ENCODE measurements at places on chromosomes 5 and 9.

DNA sequence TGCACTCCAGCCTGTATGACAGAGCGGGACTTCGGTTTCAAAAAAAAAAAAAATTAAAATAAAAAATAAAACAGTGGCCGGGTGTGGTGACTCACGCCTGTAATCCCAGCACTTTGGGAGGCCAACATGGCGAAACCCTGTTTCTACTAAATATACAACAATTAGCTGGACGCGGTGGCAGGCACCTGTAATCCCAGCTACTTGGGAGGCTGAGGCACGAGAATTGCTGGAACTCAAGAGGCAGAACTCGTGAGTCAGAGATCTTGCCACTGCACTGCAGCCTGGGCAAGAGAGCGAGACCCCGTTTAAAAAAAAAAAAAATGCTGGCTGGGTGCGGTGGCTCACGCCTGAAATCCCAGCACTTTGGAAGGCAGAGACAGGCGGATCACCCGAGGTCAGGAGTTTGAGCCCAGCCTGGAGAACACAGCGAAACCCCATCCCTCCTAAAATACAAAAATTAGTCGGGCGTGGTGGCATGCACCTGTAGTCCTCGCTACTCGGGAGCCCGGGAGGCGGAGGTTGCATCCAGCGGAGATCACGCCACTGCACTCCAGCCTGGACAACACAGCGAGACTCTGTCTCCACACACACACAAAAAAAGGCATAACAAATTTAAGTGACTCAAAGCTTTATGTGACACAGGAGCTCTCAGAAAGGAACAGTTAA lies 1.5 kb upstream of the NPM1 start:
- no peak for DNase-seq

DNA sequence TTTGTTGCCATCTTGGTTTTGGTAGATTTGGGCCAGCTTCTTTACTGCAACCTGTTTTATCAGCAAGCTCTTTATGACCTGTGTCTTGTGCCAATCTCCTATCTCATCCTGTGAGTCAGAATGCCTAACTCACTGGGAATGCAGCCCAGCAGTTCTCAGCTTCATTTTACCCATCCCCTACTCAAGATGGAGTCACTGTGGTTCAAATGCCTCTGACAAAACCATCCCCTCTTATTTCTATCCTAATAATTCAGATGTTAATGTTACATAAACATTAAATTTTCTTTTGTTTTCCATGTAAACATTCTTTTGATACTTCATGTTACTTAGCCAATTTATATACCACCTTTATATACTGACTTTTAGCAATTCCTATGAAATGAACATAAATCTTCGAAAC lies 746.3 kb downstream of the CDH18 start:
- DNase-seq, result no peak

DNA sequence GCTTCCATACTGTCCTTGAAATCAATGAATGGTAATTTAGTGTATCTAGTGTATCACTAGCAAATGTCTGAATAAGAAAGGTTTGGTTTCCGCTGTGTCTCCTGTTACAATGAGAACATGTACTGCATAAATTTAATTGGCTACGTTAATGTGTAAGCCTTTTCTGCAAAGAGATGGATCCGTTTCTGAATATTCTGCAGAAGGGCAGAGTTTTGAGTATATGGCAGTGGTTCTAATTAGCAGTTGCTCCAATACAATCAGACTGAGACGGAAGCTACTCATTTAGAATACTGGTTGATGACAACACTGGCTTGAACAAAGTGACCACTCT lies 555 bp upstream of the PCDHGC4 start:
- DNase-seq, result no peak

- no peak for DNase-seq
Measured at GRCh38 chr5:7878381-7878873, 9.5 kb downstream of the MTRR start.

DNA sequence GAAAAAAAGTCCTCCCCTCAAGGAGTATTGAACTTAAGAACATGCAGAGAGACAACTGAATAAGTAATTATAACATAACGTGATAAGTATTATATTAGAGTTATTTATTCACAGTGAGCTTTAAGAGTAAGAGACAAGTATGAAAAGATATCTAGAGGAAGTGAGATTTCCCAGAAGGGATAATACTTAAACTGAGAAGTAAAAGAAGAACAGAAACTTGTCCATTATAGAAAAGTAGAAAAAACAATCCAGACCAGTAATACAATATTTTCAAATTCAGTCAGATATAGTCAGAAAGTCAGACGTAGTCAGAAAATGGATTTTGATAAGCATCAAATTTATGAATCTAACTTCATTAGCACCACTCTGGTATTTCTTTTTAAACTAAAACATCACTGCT lies 613.0 kb upstream of the CCNG1 start:
- DNase-seq, result no peak

GRCh38 chr5:52804387-52804791 lies 16.7 kb downstream of the ITGA1 start:
- DNase-seq, result no peak

DNA sequence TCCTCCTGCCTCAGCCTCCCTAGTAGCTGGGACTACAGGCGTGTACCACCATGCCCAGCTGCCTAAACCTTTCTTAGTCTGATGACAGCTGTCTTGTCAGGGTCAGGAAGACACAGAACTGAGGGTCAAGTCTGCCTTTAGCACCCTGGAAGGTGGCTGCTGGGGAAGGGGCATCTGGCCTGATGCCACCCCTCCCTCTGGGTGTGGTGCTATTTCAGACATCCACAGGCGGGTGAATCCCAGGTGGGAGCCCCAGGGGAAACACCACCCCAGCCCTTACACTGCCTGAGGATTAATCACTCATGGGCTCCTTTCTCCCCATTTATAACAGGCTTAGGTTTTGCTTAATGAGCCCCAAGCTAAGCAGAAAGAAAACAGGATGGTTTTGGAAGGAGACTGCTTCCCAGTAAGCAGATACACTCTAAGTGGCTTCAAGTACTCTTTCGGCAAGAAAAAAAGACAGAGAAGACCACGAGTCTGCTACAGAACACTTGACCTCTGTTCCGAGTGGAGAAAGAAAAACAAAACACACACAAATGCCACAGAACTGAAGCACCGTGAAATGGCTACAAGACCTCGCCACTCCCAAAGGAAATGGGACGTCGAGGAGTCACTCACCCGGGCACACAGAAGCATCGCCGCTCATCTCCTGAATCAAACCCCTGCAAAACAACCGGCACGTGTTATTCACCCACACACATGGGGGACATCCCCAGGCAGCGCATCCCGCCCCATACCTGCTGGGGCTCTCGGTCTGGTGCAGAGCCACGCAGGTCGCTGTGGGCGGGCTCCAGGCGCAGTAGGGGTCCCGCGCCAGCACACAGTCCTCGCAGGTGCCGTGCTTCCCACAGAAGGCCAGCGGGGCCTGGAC lies 62.4 kb downstream of the SECISBP2 start:
- DNase-seq, result no peak

GRCh38 chr9:3980771-3981170 lies 319.1 kb downstream of the GLIS3 start:
- no peak for DNase-seq

- DNase-seq, result no peak
Measured at GRCh38 chr5:150082889-150083288, 3.5 kb downstream of the CSF1R start.

DNA sequence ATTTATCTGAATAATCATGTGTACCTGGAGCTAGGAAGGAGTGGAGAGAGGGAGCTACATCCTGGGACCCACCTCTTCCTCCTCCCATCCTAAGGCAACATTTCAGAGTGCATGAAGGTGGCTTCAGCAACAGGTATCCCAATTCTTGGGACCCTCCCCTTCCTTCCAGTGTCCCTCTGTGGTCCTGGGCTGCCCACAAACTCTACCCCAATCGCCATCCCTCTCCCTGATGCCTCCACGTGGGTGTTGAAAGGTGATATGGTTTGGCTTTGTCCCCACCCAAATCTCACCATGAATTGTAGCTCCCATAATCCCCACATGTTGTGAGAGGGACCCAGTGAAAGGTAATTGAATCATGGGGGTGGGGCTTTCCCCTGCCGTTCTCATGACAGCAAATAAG lies 121.4 kb downstream of the MED10 start:
- no peak for DNase-seq

DNA sequence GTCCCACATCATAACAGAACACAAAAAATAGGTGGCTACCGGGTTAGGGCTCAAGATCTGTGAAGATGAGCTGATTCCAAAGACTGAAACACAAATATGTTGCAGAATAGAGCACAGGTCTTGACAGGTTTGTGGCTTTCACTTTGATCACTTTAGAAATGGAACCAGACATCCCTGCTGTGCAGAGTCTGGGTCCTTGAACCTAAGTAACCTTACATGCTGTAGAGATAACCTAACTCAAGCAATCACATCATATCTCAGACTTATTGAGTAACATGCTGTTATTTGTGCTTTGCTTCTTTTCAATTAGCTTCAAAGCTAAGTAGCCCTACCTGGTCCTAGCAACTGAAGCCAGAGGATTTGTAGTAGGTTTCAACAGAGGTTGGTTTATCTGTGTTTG lies 24.3 kb downstream of the FBXW2 start:
- no peak for DNase-seq

DNA sequence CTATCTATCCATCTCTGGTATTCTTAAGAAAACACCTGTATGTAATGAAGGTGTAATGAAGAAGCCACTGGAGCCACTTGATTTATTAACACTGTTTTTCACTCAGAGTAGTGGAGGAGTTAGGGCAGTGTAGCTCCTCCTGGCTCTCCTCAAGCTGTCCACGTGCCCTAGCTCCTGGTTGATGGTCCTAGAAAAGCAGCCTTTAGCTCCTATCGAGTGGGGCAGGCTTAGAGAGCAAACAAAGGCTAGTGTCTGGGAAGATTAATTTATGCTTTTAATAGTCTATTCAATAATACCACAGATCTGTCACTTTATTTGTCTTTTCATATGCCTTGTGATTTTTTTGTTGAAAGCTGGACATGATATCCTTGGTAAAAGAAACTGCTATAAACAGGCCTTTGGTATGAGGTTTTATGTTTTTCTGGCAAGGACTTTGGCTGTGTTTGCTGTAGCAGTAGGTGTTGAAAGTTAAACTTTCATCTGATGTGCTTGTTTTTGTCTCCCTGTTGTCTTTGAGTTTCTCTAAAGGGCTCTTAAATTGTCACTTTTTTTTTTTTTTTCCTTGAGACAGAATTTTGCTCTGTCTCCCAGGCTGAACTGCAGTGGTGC lies 141.1 kb downstream of the GCNT1 start:
- no peak for DNase-seq

DNA sequence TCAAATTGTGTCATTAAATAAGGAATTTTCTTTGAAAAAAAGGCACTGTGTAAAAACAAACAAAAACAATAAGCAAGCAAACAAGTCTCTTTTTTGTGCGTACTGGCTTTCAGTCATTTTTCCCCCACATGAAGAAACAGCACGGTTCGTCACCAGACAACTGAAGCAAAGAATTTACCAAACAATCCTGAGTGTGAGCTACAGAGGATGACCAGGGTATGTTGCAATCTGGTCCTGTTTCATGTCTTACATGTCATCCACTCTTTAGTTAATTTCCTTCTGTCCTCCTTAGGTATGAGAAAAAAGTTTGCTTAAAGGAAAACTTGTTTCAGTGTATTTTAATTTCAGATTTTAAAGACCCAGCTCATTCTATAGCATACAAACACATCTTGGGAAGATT lies 1080.7 kb upstream of the NUDT12 start:
- no peak for DNase-seq

- no peak for DNase-seq
Measured at GRCh38 chr5:75457161-75457560, 54.3 kb downstream of the CERT1 start.

DNA sequence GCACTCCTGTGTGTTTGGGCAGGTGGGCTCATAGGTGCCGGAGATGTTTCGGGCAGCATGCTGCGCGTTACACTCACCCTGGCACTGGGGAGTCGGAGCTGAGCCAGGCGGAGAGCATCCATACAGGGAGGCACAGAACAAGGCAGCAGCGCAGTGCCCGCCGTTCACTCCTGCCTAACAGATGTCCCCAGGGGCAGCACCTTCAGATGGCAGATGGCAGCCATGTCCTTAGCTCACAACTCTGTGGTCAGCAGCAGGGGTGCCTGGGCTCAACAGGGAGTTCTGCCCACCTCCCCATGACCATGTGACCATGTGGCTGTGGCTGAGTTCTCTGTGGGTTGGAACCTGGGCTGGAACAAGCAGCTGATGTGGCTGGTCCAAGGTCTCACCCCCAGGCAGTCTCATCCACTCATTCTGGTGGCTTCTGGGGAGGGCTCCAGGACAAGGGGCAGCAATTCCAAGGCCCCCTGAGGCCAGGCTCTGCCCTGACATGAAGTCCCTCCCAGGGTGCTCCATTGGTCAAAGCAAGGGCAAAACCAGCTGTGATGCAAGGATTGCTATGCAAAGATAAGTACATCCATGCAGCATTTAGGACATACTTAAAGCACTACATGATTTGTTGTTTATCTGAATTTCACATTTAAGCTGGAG lies 64.2 kb downstream of the MRPL36 start:
- no peak for DNase-seq

- DNase-seq, result no peak
Measured at GRCh38 chr5:149594206-149594895, 13.1 kb downstream of the ARHGEF37 start.

DNA sequence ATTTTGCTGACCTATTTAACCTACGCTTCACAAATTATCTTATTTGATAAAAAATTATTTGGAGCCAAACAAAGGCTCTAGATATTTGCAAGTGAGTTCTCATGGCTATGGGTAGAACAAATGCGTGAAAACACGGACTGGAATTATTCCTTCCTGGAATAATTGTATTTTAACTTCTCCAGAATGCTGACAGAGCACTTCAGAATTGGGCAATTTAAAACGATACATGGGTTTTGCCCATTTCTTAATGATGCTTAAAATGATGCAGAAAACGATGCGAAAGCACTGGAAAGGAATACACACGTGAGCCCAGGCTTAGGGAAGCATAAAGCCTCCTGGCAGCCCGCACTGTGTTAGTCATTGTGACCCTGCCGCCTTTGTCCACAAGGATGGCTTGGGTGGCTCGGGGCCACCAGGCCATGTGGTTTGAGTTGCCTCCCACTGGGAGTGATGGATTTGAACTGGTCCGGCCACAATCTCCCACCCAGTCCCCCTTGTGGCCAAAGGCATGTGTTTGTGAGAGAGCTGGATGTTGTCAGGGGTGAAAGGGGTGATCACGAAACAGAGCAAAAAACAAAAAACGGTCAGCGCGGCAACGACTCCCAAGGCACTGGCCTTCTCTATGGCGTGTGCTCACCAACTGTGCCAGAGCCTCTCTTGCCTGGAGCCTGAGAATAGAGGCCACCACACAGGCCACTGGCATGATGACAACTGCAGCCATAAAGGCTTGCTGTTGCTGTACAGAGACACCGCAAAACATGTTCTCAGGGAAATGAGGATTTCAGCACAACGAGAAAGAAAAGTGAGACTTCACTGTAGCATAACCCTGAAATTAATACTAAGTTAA lies 234.2 kb upstream of the ADAMTS16 start:
- DNase-seq, result peak; percentile 4

DNA sequence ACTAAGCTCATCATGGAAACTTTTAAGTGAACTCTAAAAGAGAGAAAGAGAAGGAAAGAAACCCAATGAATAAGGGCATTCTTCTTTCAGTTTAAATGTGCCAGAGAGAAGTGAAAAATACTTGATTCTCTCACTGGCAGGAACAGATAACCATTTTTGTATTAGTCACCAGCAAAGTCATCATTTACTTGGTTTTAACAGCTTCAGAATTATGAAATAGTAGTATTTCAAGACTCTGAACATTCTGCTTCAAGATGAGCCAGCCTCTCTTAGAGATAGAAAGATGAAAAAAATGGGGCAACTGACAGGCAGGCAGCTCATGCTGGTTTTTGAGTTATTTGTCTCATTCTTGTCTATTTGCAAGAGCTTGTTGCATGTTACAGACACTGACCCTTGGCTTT lies 103.5 kb downstream of the GCNT1 start:
- no peak for DNase-seq

Data from iPS DF 6.9 (cell line).